ENCODE measurements at places on chromosomes 4 and X.

GRCh38 chr4:100118181-100118580, 72.1 kb downstream of the DDIT4L start:
- DNase-seq, result no peak

GRCh38 chrX:30241724-30242415, at the start of gene MAGEB4:
TSS of gene MAGEB4 (plus strand) at chrX:30242000. CDS start at chrX:30242136, 136 bp downstream.
- no peak for DNase-seq

DNA sequence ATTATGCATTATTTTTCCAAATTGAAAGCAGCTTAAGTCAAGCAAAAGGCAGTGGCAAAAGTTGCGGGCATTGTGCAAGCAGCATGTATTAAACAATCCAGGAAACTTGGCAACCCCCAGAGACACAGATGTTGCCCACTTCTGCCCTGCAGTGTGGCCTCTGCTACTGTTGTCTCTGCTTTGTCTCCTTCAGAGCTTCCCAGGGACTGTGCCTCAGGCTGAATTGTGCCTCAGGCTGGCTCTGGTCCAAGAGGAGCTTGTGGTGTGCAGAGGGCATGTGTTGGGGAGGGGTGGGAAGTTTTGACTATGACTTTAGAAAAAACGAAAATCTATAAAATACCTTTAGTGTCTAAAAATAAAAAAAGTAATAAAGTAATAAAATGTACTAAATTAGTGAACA, 201.4 kb downstream of the CCSER1 start:
- no peak for DNase-seq

GRCh38 chr4:62901101-62901500, 1508.1 kb downstream of the TECRL start:
- no peak for DNase-seq

DNA sequence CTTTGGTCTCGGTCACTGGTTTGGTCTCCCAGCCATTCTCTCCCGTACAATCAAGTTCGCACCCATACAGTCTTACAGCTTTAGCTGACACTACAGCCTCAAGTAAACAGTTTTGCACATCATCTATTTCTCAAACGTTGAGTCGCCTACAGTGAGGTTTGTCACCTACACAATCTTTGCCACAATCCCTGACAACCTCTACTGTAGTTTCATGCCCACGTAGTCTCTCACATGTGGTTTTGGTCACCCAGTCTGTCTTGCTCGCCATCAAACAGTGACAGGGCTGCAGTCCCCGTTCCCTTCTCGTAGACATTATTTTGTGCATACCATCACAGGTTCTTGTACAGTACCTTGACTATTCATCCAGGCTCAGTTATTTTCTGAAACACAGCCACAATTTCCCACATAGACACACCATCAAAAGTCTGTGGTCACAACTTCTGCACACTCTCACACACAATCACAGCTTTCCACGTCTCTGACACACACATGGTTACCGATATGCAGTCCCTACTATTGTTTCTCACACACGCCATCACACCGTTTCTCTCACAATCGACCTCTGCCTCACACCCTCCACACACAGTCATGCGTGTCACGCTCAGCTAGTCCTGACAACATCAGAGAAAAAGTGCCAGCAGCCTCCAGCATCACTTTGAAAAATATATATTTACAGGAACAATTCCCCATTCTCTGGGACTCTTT, 5.3 kb upstream of the CFP start:
- no peak for DNase-seq

GRCh38 chr4:181293541-181293940, 949.7 kb upstream of the TENM3 start:
- no peak for DNase-seq

DNA sequence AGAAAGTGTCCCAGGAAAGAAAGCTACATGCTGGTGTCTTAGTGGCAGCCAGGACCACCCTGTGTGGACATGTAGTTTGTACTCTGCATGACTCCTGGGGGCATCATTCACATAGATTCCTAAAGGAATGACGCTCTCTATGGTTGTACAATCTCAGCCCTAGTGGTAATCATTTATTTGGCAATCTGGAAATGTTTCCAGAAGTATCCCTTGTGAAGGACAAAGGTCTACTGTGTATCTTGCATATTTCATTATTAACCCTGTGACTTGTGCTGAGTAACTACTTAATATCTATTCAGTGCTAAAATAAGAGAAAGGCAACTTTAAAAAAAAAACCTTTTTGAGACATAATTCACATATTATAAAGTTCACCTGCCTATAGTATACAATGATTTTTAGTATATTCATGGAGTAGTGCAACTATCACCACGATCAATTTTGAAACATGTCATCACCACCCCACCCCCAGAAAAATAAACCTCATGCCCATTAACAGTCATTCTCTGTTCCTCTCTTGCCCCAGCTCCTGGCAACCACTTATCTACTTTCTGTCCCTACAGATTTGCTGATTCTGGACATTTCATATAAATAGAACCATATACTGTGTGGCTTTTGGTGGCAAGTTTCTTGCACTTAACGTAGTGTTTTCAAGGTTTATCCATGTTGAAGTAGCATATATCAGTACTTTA, 51.7 kb downstream of the SHROOM3 start:
- no peak for DNase-seq

DNA sequence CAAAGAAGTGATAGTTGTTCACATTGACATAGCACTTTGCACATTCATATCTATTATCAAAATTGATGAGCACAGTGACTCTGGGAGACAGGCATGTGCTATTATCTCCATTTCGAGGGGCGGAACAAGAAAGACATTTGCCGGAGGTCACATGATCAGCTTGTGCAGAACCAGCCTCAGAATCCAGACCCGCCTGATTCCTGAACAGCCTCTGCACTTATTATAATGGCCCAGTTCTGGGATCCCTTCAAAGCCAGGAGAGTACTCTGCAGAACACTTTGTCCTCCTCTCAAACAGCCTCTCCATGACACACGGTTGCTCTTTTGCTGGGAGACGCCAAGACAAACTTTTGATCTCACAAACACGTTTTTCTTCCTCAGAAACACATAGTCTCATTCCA, 48.4 kb downstream of the RWDD4 start:
- no peak for DNase-seq

DNA sequence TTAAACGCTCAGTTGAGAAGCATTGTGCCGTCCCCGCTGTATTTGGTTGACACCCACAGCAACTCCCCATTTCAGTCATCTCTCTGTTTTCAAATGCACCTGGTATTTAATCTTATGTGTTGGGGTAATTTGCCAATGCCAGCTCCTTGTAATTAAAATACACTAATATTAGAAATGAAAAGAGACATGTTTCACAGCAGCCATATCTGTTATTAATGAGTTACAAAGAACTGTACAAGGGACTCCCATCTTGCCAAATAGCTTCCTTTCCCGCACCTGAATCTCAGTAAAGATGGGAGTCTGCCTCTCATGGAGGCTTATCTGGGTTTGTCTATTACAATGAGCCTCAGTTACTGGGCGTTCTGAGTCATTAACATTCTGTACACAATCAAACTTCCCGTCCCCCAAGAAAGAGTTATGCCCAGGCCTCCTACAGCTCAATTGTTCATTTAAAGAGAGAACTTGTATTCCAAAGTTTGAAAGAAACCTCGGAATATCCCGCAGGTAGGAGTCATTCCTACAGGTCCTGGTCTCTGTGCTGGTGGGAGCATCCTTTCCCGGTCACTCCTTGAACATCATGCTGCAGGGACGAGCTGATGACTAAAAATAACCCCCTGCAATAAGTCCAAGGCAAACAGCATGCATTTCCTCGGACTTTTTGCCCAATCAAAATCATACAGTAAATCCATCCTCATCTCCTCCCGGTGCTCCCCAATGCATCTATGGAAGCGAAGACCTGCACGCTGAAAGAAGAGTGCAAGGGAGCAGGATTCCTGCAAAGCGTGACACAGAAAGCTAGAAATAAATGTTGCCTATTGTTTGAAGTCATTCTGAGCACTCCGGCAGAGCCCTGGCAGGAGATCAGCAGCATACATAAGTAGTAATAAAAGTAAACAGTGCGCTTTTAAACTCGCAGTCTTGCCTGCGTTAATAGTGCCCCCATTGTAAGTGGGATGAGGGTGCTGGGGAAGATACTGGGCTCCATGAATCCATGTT, 926 bp downstream of the NDP start:
- no peak for DNase-seq

- DNase-seq, result no peak
These were observed 5.9 kb downstream of the RTL3 start for GRCh38 chrX:78653118-78653822.

DNA sequence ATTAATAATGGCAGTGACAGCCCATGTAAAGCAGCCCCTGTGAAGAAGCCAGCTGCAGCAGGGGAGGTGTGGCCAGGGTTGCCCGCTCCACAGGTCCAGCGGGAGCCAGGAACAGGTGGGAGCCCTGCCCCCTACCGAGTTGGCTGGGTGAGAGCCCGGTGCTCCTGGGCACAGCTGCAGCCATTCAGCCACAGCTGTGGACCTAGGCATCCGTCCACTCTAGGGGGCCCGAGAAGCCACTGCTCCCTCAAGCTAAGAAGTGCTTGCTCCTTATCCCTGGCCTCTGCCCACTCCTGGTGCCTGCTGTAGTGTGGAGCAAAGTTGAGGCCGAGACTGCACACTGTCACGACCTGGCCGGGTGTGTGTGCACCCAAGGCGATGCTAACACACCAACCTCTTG, 1469.0 kb downstream of the PCDH7 start:
- DNase-seq, result no peak

DNA sequence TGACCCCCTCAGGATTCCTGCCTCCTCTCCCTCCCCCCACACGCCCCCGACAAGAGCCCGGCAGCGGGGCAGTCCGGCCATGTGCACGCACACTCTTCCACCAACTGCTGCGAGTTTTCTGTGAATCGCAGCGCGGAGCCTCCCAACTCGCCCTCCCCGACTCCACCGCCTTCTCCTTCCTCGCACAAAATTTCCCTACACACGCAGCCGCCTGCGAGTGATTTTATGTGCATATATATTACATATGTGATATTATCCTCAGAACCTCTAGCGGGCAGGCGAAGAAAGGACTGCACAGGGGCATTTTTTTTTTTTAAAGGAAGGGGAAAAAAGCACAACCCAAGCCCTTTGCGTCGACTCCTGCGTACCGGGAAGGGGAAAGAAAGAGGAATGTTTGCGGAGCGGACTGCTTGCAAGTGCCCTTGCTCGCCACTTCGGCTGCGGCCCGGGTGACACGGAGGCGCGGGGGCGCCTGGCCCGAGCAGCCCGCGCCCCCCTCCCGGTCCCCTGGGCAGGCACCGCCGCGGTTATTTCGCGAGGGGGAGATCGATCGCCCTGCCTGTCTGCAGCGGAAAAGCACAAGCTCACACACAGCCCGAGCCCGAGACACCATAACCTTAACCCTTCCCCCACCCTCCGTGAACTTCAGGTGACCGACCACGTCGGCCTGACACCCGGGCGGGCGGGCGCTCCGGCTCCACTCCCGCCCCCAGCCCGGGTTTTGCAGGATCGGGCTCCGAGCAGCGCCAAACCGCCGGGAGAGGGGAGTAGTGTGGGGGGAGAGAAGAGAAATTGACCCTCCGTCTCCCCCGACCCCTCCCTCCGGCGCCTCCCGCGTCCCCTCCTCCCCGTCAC, 2.3 kb downstream of the ZNF827 start:
- peak; percentile 52 for DNase-seq

- DNase-seq, result no peak
These were observed 324.8 kb upstream of the DDX53 start for GRCh38 chrX:22674932-22675331.

DNA sequence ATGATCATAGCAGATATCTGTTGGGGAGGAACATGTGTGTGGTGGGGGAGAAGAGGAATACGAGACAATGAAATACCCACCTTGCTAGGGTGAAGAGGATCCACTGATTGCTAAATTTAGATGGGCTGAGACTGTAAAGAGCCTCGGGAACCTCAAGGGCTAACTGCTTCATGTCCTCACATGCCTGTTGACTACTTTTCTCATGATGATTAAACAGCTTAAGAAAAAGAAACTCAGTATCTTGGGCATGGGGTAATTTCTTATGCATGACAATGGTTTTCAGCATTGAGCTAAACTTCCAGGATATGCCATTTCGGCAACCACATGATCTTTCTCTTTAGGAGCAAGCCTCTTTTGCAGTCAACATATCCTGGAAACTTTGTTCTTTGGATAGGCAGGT, 3.9 kb upstream of the LNX1 start:
- no peak for DNase-seq

- peak; percentile 19 for DNase-seq
These were observed 787 bp upstream of the TET2 start for GRCh38 chr4:105145903-105146275.

DNA sequence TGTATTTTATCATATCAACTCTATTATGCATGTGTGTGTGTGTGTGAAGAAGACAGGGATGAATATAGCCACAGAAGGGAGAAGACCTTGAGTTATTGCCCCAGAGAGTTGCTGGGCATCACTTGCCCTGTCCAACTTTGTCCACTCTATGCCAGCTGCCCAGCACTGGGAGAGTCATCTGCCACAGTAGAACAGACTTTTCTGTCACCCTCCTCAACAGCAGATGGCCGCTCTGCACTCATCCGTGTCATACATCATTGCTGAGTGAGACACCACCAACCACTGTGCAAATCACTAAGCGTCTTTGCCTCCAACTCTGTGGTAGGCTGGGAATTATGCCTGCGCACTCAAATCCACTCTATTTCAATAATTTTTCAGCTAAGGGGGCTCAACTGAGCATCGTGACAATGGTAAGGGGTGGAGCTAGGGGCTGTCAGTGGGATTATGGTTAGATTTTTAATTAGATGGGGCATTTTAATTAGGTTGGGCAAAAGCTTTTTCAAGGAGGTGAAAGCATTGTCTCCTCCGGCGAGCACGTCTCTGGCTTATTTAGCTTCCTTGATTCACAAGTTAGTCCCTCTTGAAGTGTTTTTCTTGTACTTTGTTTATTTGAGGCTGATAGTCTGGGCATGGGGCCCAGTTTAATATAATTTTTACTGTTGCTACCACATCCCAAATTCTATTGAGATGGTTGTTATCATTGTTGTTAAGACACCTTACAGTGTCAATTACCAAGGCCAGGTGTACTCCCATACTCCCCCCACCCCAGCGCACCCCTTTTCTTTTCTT, 100.1 kb upstream of the KLF3 start:
- no peak for DNase-seq

- DNase-seq, result no peak
These were observed 37.6 kb downstream of the PHKA1 start for GRCh38 chrX:72676465-72676864.

DNA sequence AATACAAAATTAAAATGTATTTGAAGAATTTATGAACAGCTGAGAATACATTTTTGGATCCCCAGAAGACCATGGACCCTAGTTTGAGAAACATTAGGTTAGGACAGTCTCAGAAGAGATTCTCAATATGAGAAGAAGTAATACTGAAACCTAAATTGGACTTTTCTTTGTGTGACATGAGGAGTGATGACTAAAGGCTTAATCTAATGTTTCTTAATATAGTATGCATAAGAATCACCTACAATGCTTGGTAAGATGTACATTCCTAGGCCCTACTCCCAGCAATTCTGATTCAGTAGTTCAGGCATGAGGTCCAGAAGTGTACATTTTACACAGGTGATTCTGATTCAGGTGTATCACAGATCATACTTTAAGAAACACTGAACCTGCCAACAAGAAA, 31.6 kb upstream of the HUWE1 start:
- no peak for DNase-seq
